ENCODE measurements at places on chromosomes 6 and 20. TPM values are rescaled to one million over a fixed set of nuclear protein-coding genes. Genes with fewer than 3 reads are reported as not detected.

DNA sequence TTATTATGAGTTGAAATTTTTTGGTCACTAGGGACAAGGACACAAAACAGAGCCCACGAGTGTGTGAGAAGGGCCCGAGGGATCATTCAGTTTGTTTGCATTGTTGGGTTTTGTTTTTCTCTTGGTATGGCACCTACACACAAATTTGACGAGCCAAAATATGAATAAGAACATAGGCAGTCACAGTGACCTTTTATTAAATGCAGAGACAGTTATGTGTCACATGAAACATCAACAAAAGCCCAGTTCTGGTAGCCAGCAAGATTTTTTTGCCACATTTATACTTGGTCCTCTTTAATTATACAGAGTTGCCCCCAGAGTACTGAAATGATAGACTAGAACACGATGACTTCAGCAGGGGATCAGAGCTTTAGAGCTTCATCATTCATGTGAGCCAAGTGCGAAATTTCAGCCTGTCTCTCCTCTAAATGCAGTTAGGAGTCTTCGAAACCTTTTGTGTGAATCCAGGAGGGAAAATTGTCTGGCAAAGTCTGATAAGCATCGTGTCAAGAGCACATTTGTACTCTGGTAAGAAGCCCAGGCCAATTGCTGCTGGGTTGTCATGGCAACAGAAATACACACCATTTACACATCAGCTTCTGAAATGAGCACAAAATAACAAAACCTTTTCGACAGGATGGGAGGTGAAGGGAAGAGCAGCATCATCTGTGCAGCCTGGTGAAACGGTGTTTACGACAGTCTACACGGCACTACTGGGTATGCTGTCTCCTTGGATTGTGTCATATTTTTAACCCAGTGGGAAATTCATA, 79.2 kb upstream of the RIPOR2 start:
- no peak for DNase-seq

The OR2J3 gene
- total RNA-seq, result not detected

DNA sequence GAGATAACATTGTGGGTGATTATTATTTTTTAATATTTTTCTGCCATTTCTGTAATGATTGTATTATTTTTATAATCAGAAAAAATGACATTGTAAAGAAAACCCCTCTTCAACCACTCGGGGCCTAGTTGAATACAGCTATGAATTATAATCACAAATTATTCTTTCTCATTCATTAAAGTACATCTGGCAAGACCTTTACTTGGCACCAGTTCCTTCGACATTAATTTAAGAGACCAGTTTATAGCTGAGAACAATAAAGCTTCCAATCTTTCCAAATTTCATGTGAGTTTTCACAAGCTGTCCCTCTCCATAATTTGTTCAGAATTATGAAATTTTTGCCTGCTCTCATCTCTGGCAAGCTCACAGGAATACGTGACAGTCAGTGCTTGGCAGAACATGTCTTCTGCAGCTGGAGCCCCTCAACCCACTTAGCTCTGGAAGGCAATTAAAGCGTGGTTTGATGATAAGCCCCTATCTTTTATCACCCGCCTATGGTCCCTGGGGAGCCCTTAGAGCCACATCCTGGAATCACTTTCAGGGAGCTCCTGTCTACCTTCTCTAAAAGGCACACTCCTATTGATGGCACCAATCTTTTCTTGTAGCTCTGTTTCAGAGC, 237.2 kb upstream of the PRND start:
- no peak for DNase-seq

DNA sequence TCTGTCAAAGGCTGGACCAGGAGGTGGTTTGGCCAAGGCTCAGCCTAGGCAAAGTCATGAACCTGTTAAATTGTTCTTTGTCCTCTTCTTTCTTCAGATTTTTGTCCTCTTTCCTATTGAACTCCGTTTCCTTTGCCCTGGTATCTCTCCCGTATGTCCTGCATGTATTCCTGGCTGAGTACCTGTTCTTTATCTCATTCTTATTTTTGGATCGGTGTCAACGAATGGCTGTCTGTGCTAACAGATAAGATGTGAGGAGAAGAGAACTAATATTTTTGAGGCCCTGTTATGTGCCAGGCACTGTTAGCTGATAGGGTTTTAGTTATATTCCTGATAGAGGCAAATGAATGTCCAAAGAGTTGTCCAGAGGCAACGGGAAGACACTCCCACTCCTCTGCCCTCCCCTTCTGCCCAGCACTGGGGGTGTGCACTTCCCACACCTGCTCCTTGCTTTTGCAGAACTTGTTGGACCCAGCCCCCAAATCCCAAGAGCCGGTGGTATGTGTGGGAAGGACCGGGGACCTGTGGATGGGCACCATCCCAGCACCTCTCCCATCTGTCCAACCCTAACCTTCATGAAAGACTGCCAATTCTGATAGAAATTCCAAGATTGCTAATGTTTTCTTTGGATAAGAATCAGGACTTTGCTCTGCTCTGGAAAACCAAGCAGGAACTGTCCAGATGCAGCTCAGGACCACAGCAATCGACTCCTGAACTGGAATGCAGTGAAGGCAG, 20.6 kb downstream of the MMP24OS start:
- no peak for DNase-seq

DNA sequence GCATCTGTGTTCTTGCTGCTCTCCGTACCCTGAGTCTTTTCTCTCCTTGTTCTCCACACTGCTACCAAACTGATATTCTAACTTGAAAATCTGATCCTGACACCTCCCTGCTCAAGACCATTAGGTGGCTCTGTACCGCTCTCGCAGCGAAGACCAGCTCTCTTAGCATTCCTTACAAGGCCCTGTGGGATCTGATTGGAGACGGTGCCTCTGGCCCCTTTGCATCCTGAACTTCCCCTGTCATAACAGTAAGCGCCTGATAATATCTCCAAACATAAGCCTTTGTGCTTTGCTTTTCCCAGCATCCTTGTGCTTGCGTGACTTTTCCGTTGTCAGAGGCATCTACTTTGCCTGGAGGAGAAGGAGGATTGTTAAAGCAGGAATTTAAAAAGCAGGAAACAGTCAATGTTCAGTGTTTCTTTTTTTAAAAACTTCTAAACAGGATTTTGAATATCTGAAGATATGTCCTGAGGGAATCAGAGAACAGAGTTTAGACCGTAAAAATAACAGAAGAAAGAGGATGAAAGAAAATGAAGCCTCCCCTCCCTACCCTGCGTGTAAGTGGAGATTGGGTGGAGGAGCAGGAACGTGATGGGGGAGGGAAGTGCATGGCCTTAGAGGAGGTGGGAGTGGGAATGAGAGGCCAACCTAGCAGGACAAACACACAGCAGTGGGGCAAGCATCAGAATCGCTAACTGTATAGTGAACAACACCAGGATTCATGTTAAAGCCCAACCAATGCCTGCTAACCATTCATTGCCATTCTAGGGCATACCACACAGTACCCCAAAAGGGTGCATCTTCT, 89.2 kb upstream of the STMND1 start:
- no peak for DNase-seq

DNA sequence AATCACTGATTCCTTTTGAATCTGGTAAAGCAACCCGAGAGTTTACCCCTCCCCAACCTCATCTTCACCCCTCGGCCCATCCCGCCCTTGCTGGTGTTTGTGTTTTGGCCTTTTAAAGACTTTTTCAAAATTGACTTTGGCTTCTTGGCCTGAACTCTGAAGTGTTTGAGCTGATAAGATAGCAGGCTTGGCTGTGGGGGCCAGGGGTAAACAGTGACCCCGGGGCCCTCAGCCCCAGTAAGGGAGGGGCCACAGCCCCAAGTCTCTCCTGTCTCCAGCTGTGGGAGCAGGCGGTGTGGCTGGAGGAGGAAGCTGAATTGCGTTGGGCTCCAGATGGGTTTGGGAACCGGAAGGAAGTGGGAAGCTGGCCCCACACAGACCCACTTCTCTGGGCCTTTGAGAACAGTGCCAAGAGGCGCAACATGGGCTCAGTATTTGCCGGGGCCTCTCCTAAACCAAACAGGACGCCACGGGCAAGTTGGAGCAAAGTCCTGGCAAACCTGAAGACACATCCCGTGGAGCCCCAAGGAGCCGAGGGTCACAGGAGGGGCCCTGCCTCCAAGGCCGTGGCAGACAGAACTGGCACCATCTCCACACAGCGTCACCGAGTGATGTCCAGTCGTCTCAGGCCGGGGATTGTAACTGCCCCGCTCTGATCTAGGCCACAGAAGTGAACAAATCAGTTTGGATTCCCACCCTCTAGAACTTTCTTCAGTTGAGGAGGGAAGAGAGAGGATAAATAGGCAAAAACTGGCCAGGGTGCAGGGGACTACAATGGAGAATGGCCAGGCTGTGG, 54.3 kb upstream of the PTPN1 start:
- DNase-seq, result no peak

The MYL9 gene
- total RNA-seq, result 0.59 TPM

DNA sequence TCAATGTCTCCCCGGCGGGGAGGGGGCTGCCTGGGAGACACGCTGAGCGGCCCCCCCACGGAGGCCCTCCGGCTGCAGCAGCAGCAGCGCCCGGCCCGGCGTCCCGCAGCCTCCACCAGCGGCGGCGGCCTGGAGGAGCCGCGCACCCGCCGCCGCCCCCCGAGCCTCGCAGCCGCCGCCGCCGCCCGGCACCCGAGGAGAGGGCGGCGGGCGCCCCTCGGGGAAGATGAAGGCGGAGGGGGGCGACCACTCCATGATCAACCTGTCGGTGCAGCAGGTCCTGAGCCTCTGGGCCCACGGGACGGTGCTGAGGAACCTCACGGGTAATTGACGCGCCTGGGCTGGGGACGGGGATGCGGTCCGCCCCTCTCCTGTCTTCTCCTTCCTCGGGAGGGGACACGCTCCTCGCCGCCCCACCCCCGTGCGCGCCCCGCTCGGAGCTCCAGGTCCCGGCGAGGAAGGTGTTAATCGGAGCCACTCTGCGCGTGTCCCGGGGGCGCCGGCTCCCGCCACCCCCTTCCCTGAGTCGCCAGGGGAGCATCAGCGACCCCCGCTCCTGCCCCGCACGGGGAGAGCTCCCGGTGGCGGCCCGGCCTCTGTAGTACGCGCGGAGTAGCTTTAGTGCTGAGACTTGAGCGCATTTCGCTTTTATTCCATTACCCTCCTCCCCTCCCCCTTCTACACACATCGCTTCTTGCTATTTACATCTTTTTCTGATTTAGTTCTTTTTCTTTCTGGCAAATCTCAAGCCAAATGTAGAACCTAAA, 686 bp downstream of the TMEM170B start:
- DNase-seq, result peak; percentile 48

The FABP7 gene
- not detected for total RNA-seq

The SEMG1 gene
- not detected for total RNA-seq

The EPHA7 gene
- not detected for total RNA-seq

- no peak for DNase-seq
These were observed 22.0 kb upstream of the SIRPD start for GRCh38 chr20:1579488-1579887.

DNA sequence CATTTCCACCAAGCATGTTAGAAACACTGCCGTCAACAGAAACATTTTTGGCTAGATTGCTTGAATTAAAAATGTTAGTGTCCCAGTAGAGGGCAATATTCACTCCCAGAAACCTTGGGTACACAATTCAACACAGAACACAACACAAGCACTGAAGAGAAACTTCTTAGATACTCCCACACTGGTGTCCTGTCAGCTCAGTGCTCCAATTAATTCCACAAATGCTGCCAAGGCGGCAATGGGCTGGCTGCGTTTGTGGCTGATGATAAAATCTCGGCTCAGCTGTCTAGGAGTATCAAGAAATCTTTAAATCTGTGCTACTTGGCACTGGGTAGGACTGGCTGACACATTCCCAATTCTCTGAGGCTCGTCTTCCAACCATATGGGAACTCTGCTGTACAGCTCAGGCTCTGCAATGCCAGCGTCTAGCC, 39.3 kb downstream of the BEND3 start:
- no peak for DNase-seq

The PHACTR3 gene
- not detected for total RNA-seq

The NKX2-2 gene
- not detected for total RNA-seq

GRCh38 chr6:61203966-61204496, 1082.0 kb downstream of the KHDRBS2 start:
- DNase-seq, result no peak

The IL20RA gene
- total RNA-seq, result not detected

GRCh38 chr6:133964052-133964451, 11.0 kb downstream of the TBPL1 start:
- no peak for DNase-seq

DNA sequence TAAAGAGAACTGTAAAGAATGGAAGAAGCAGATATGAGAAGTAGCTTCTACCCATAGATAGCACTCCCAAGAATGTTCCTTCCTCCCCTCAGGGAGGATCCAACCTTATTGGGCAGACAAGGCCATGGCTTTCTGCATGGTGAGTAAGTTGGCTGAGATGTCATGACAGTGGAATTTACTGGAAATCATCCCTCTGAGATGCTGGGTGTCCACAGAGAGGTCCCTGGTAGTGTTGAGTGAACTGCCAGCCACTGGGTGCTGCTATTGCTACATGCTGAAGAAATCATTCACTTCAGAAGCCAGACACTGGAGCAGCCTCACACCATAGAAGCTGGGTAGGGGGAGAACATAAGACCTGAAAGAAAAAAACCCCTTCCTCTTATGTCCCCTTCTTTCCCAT, 46.4 kb upstream of the FERMT1 start:
- DNase-seq, result no peak

DNA sequence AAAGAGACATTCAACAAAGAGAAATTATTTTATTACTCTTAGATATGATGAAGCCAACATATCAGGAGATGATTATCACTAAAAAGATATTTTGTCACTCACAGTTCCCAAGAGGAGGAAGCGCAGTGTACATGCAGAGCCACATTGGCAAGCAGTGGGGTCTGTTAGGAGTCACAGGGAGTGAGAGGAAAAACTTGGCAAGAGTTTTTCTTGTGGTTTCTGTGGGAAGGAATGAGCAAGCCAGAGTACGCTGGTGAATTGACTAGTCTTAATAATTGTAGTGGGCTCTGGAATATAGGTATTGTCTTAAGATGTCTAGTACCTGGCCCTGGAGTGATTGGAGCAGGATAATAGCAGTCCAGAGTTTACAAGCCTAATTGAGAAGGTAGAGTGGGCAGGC, 1095.2 kb downstream of the GRIK2 start:
- no peak for DNase-seq

DNA sequence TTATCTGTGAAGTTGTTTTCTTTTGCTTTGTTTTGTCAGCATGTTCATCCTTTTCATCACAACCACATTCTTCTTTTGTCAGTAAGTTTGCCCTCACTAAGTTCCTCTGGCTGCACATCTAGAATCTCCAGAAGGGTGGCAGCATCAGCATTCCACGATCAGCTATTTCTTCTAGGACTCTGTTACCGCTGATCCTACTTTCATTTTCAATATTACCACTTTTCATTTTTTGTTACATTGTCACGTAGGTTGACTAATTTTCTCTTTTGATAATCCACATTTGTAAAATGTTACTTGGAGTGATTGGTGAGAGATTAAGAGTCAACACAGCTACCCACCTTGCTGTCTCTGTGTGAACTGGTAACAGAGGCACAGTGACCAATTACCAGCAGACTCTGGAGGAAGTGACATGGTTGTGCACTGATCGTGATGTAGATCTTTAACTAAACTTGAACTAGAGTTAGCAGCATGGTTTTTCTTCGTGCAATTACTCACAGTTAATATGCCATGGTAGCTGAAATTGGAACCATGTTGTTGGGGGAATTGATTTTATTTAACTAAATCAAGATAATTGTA, 307.9 kb upstream of the SLC35B3 start:
- DNase-seq, result no peak

GRCh38 chr20:36116807-36117441, 37.6 kb upstream of the EPB41L1 start:
- no peak for DNase-seq

GRCh38 chr6:22041797-22042480, 254.9 kb downstream of the PRL start:
- DNase-seq, result no peak

The DOK5 gene
- 4.4 TPM for total RNA-seq

The ENPP3 gene
- total RNA-seq, result 0.93 TPM

GRCh38 chr6:148440877-148441453, 98.3 kb downstream of the SASH1 start:
- DNase-seq, result no peak

GRCh38 chr6:116476002-116476678, 15.0 kb downstream of the CALHM6 start:
- peak; percentile 86 for DNase-seq

Measured in activated CD8-positive, alpha-beta memory T cell treated with anti-CD3 and anti-CD28 coated beads, Interleukin-2, amount 10 ng/mL, durations not matched to agents 7 days and 5 days (primary cell).